ENCODE measurements at places on chromosomes 16 and 17.

GRCh38 chr16:80125677-80126076 lies 415.1 kb upstream of the DYNLRB2 start:
- no peak for DNase-seq

DNA sequence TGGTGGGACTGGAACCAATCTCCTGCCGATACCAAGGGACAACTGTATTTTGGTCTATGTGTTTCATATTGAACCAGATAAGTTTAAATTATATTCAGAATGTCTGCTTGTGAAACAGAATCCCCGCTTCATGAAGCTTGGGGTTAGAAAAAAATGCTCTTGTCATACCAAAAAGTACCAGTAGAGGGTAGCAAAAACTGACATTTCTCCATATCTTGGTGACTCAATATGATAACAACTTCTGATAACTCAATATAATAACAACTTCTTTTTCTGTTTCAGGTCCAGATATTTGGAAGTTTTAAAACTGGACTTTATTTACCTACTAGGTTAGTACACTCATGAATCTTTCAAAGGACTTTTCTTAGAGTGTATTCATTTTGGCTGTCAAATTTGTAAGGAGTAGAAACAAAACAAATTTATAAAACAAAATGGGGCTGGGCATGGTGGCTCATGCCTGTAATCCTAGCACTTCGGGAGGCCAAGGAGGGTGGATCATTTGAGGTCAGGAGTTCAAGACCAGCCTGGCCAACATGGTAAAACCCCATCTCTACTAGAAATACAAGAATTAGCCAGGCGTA lies 52.3 kb upstream of the ADCY7 start:
- DNase-seq, result peak; percentile 13

DNA sequence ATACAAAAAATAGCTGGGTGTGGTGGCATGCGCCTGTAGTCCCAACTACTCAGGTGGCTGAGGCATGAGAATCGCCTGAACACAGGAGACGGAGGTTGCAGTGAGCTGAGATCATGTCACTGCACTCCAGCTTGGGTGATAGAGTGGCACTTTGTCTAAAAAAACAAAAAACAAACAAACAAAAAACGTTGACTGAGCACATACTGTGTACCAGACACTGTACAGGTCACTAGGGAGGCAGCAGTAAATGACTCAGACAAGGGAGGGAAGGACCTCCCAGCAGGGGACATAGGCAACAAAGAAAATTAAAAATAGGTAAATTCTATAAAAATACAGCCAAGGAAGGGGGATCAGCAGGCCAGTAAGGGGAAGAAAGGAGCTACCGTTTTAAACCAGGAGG lies 64.3 kb downstream of the SOCS1 start:
- DNase-seq, result no peak

DNA sequence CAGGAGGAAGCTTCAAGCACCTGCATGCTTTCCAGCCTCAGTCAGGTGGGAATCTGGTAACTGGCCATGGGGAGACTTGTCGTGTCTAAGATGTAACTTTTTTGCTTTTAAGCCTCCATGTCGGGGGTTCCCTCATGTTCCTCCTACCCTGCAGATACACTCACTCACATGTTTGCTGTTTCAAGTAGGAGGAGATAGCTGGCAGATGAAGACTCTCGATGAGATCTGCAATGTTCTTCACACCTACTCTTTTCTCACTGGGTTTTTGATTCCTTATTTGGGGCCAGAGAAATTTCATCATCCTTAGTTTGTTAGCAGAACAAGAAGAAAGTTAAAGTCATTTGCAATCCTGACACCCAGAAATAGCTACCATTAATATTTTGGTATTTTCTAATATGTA lies 24.7 kb downstream of the UTP4 start:
- DNase-seq, result no peak

GRCh38 chr16:48157794-48158193 lies 2.0 kb upstream of the ABCC12 start:
- DNase-seq, result no peak

DNA sequence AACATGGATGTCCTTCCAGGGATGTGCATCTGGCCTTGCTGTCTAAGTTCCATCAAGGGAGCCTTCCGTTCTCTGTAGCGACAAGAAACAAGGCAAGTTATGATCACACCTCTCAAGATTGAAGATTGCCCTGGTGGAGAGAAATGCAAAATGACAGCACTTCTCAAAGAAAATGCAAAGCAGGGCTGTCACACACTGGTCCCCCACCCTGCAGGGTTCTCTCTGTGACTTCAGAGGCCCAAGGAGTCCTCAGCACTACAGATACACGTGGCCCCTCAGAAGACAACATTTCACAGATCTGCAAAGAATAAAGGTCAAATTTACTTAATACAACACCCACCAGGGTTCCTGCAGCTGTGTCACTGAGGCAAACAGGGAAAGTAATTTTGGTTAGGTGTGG lies 60.7 kb upstream of the TEX2 start:
- DNase-seq, result no peak

- no peak for DNase-seq
Measured at GRCh38 chr16:49855280-49855821, 561 bp downstream of the ZNF423 start.

GRCh38 chr17:11816409-11816808 lies 180.9 kb downstream of the ZNF18 start:
- no peak for DNase-seq

DNA sequence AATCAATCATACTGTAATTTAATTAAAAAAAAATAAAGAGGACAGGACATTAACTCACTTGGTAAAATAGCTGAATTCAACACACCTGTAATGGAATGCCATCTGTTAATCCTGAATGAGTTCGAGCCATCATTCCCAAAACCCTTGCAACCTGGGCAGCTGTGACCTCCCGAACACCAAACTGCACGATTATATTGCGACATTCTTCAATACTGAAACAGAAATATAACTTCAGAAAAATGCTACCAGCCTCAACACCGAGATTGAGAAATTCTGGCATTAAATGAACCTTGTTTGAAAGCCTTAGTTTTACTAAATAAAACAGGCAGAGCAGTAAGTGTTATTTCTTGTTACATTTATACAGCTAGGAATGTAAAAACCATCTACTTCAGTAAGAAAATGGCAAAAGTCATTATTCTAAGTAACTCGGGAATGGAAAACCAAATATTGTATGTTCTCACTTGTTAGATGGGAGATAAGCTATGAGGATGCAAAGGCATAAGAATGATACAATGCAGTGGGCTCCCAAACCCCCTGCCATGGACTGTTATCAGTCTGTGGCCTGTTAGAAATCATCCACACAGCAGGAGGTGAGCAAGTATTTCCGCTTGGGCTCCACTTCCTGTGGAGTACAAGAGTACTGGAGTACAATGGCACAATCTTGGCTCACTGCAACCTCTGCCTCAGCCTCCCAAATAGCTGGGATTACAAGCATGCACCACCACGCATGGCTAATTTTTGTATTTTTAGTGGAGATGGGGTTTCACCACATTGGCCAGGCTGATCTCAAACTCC lies 46.5 kb downstream of the CNOT1 start:
- DNase-seq, result no peak

DNA sequence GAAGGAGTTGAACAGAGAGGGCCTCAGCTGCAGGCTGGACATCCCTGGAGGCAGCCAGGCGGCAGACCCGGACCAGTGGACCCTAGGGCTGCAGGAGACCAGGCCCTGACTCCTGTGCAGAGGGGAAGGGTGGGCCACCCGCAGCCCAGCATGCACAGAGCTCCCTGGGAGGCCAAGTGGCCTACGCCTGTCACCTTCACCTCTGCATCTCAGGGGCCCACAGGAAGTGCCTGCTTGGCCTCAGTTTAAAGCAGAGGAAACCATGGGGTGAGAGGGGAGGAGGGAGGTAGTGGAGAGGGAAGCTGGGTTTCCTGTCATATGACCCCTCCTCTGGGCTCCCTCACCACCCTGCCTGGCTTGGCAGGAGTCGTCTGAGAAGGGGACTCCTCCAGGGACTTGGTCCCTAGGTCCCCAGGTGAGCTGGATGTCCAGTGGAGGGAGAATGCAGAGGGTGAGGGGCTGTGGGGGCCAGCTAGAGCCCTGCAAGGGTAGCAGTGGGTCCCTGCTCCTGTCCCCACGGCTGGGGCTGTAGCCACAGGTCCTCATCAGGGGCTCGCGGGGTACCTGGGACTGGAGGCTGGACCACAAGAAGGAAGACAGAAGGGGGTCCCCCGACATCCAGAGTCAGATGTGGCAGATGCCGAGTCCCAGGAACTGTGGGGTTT lies at the start of gene TMC8:
TSS of gene TMC8 (plus strand) at position 335 of the 665 bp plus-strand sequence. CDS start 818 bp downstream, outside the sequence.
- no peak for DNase-seq

DNA sequence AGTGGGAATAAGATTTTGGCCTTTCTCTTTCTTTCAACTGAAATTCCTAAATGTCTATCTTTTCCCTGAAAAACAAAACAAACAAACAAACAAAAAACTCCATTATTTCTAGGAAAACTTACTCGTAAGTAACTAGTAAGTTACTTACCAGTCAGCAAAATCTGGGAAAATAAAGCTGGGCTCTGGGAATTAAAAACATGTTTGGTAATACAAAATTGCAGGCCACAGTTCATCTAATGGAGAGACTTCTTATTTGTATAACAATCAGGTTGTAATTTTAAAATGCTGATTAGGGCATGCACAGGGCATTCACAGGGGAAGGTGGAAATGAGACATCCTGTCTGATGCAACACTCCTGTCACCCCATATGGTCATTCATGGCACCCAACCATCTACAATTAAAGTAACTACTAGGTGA lies 3.8 kb upstream of the WIPI1 start:
- no peak for DNase-seq

DNA sequence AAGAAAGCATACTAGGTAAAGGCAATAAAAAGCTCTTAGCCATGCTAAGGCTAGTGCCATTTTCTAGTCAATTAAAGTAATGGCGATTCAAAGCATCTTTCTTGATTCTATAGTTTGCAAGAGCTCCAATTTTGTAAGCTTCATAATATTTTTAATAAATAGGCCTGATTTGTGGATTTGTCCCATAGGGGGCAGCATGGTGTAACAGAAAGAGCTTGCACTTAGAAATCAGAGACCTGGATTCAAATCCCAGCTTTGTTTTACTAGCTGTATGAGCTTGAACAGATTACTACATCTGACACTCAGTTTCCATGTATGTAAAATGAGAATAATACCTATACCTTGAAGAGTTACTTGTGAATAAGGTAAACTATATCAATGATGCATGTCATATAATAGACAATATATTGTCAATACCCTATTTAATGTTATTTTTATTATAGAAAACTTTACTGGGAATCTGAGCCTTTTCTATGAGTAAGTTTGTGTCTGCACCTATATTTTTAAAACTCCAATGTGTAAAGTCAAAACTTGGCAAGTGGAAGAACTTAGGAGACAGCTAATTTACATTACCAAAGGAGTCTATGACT lies 93.6 kb upstream of the NOG start:
- no peak for DNase-seq

- no peak for DNase-seq
Measured at GRCh38 chr17:17114592-17115225, 72.5 kb downstream of the MPRIP start.

- no peak for DNase-seq
Measured at GRCh38 chr16:56252835-56253234, 61.5 kb downstream of the GNAO1 start.

DNA sequence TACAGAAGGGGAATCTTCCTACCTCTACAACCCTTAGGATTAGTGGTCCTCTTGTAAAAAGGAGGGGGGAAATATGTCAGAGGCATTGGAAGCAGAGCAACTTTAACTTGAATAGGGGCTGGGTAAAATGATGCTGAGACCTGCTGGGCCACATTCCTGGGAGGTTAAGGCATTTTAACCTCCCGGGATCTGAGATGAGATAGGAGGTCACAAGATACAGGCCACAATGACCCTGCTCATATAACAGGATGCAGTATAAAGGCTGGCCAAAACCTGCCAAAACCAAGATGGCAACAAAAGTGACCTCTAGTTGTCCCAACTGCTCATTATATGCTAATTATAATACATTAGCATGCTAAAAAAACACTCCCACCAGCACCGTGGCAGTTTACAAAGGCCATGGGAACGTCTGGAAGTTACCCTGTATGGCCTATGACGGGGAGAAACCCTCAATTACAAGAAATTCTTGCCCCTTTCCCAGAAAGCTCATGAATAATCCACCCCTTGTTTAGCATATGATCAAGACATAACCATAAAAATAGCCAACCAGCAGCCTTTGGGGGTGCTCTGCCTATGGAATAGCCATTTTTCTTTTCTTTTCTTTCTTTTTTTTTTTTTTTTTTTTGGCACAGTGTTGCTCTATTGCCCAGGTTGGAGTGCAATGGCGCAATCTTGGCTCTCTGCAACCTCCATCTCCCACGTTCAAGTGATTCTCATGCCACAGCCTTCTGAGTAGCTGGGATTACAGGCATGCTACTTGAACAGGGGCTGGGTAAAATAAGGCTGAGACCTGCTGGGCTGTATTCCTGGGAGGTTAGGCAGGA lies 6.2 kb upstream of the C1QTNF1 start:
- DNase-seq, result no peak

GRCh38 chr16:27805828-27806351 lies 255.9 kb downstream of the KATNIP start:
- DNase-seq, result no peak

- peak; percentile 71 for DNase-seq
Measured at GRCh38 chr17:337866-338265, 14.7 kb downstream of the RPH3AL start.

GRCh38 chr16:1424028-1424427 lies 3.5 kb upstream of the UQCC4 start:
- no peak for DNase-seq

DNA sequence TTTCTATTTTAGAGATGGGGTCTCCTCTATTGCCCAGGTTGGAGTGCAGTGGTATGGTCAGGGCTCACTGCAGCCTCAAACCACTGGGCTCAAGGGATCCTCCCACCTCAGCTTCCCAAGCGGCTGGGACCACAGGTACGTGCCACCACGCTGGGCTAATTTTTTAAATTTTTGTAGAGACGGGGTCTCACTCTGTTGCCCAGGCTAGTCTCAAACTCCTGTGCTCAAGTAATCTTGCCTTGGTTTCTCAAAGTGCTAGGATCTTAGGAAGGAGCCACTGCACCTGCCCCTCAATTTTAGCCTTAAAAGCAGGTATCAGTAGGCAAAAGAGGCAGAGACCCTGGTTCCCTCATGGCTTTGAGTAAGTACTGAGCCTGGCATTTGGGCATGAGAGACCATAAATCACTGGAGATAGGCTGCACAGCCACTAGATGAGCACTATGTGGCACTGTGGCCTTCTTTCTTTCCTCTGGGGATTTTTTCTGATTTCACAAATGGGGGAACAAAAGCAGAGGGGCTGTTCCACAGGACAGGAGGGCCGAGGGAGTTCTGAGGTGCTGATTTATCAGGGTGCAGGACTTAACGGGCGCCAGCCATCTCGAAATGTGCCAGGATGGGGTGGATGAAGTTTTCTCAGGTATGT lies 82.2 kb downstream of the PLXDC1 start:
- peak; percentile 40 for DNase-seq

- DNase-seq, result no peak
Measured at GRCh38 chr17:18888766-18889290, 30.9 kb downstream of the PRPSAP2 start.

GRCh38 chr16:69084289-69084688 lies 21.2 kb upstream of the HAS3 start:
- DNase-seq, result no peak

DNA sequence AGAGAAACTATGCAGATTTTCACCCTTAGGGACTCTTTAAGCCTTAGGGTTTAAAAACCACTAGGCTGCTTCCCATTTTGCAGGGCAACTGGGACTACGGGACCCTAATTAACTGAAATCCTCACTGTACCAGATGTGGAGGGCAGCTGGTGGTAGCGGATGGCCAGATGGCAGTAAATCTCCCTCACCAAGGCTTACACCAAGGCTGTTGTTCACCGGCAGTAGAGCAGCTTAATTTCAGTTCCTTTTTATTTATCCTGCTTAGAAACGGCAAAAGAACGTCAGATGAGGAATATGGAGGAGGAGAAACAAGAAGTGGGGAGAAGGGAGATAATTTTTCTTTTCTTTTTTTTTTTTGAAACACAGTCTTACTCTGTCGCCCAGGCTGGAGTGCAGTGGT lies 6.5 kb downstream of the ABHD15 start:
- no peak for DNase-seq
